GM04504 (cell line): ENCODE measurements at places on chromosomes 3 and 15.

GRCh38 chr3:62496503-62496902, 123.2 kb upstream of the FEZF2 start:
- DNase-seq, result no peak

GRCh38 chr15:68528626-68529290, 50.0 kb upstream of the CORO2B start:
- no peak for DNase-seq

DNA sequence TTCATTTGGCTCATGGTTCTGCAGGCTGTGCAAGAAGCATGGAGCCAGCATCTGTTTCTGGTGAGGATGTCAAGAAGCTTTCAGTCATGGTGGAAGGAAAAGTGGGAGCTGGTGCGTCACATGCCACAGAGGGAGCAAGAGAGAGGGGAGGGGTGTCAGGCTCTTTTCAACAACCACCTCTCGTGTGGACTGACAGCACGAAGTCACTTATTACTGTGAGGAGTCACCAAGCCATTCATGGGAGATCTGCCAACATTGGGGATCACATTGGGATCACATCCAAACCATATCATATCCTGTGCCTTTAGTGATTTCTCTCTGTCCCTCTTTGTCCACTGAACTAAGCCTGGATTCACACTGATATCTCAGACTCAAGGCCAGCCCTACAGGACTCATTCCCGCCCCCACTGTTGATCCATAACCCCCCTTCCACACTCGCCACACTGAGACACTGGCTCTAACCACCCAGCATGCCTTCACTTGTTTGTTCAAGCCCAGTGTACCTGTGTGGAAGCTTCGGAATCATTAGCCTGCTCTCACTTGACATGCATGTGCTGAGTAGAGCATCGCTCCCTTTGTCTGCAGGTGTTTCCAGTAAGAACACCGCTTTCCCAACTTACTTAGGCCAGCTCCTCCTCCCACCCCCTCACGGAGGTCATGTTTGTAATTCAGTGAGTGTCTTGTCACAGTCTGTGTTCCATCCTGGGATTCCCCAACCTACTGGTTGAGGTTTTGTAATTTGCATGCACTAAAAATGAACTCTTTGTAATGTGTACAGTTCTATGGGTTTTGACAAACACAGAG, 132.2 kb downstream of the KLF13 start:
- no peak for DNase-seq

DNA sequence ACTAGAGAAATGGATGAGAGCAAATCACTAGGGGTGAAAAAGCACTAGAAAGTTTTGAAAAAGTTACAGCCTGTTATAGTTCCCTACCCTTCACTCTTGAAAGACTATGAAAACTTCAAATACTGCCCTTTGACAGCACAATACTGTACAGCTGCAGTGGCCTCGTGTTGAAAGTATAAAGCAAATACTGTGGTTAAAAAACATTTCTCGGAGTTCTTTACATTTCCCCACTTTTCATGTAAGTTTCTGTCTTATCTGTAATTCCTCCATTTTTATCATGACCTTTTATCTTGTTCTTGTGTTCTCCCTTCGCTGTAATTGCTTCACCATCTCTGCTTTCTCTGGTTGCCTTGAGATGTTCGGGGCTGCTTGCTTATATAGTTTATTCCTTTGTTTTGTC, 423.8 kb upstream of the CFAP20DC start:
- no peak for DNase-seq

DNA sequence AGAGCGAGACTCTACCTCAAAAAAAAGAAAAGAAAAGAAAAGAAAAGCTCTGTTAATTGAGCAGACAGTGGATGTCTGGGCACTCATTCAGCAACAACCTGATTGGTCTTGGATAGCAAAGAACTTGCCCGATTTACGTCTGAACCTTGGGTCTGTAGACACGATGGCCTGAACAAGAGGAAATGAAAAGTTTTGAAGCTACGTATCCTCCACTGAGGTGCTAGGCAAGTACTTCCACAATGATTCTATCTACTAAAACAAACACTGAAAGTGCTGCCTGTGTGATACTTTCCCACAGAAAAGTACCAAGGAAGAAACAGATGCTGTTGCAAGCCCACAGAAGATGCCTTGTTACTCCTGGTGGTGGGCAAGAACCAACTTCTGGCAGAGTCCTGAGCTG, 21.8 kb upstream of the MUSTN1 start:
- no peak for DNase-seq

GRCh38 chr15:68224546-68225250, 4.8 kb downstream of the CLN6 start:
- DNase-seq, result no peak

- DNase-seq, result no peak
Measured at GRCh38 chr3:105613120-105613519, 246.4 kb downstream of the ALCAM start.

DNA sequence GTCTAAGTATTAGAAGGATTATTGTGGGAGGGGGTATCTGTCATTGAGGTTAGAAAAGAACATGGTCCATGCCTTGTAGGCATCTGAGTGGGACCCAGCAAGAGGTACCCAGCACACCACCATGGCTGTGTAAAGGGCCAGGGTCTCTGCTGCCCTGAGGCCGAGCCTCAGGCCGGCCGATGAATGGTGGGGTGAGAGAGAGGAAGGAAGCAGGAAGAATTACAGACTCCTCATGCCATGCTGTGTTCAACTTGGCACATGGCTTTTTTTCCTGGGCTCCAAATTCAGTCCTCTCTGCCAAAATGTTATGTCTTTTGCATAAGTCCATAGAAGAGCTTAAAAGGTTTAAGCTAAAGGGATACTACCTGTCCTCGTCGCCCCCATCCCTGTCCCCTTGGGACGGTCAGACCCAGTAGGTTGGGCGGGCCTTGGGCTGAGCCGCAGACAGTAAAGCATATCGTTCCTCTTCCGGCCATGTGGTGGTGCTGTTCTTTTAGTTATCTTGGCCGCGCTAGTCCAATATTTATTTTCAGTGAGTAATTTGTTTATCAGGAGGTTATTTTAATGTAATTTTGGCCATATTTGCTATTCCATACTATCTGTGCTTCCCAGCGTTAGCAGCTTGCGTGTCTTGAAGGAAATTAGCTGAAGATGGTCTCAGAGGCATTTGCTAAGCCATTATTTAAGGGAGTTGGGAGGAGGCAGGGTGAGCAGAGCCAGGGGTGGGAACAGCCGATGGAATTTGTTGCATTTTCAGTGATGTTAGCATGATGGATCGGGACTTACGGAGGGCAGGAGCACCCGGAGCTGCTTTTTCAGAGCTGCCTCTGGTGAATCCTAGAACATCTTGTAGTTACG, 152.4 kb downstream of the AGBL1 start:
- no peak for DNase-seq

- DNase-seq, result no peak
Measured at GRCh38 chr3:39573392-39573791, 105.9 kb downstream of the MOBP start.

DNA sequence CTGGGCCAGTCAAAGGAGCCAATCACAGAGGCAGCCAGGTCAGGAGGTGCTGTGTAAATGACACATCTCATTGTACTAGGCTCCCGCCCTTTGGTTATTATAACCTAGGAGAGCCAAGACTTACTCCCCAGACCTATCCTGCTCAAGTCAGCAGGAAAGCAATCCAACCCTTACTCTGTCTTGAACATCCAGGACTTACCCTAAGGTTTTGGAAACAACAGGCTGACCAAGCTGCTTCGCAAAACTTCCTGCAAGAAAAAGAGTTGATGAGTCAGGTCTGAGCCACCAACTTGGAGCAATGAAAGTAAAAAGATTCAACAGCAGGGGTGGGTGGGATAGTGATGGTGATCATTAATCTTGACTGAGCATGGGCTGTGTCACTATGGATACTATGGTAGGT, 144.4 kb downstream of the MYLK start:
- DNase-seq, result peak; percentile 61
